Activated CD4-positive, alpha-beta T cell treated with anti-CD3 and anti-CD28 coated beads, Interleukin-10, Interleukin-2, amounts not matched to agents 100 ng/mL and 50 ng/mL, durations not matched to agents 16 hours and 8 hours (primary cell): ENCODE measurements at places on chromosomes 7 and 10.

GRCh38 chr7:17879075-17879661, 61.1 kb downstream of the SNX13 start:
- no peak for DNase-seq

DNA sequence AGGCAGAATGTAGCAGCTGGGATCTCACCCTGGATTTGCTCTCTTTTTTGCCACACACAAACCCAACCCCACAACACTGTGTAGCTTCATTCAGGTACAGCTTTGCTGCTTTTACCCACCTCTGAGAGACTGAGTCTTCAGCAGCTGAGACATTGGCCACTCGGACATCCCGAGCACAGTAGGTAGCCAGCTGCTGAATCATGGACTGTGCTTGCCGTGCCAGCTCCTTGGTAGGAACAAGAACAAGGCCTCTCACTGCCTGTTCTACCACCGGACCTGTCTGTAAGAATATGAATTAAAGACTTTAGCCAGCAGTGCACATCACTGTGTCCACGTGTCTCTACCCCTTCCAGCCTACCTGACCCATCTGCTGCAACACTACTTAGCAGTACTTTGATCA, 937 bp downstream of the DDX56 start:
- no peak for DNase-seq

GRCh38 chr7:2431260-2431867, 28.0 kb downstream of the CHST12 start:
- peak; percentile 51 for DNase-seq

DNA sequence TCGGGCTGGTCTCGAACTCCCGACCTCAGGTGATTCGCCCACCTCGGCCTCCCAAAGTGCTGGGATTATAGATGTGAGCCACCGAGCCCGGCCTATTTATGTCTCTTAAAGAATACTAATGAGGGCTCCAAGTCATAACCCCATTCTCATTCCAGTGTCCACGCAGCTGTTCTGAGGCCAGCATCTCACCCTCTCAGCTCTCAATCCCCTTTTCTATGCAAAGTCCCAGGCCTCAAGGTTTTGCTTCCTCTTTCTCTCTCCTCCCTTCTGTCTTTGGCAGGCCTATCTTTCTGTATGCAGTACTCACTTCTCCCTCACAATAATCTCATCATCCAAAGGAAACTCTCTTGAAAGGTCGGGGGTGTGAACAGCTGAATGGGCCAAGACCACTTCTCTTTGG, 28.0 kb upstream of the VSIR start:
- DNase-seq = no peak
